ENCODE measurements at places on chromosomes 12 and 14.

DNA sequence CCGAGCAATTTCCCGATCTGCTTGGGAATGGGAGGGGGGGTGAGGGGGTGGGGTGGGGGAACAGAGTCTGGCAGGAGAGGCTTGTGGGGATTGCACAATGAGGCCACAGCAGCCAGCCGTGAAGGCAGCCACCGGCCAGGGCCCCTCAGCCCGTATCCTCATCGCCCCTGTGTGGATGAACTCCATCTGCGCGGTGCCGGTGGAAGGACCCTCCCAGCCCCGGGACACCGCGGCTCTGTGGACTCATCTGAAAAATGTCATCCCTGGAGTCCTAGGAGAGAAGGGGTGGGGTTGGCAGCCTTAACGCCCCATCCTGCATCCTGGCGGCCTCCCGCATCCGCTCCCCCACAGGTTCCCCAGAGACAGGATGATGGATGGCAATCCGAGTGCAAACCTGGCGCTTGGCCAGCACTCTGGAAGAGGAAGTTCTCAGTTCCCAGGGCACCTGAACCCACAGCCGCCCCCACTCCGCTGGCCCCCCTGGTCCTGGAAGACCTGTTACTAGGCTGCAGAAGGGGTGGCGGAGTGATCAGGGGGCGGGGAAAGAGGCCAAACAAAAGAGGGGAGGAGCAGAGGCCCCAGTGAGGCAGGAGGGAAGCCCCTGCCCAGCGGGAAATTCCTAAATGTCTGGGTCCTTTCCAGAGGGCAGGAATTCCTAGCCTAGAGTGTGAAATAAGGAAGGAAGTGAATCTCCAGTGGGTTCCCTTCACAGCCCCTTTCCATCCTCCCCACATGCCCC is 1.2 kb upstream of the TNFAIP2 start:
- DNase-seq = peak; percentile 99

- DNase-seq = no peak
Measured at GRCh38 chr12:3998397-3998796, 125.2 kb upstream of the PARP11 start.

DNA sequence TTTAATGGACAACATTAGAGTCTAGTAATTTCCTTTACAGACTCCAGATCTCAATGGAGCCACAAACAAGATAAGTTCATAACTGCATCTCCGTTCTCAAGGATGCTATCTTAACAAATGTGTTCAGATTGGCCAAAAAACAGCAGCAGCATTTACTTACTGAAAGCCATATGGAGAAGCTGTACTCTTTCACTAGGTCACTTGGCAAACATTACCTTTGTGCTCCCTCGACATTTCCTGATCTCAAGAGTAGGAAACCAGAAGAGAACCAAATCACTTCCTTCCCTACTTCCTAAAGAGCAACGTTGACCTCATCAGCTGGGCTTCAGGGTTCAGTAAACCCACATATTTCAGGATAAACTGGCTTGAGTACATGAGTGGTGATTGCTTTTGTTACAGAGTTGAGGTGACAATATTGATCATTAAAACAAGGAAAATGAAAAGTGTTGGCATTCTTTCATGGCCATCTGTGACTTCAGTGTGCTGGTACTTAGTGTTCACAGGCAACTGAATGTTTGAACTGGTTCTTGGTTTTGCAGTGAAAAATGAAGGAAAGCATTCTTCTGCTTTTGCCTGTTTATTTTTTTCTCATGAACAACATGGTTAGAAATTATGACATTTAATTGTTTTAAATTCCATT is 449.6 kb downstream of the TMEM117 start:
- no peak for DNase-seq

- DNase-seq = no peak
Measured at GRCh38 chr14:69398818-69399210, 322 bp downstream of the SLC39A9 start.

DNA sequence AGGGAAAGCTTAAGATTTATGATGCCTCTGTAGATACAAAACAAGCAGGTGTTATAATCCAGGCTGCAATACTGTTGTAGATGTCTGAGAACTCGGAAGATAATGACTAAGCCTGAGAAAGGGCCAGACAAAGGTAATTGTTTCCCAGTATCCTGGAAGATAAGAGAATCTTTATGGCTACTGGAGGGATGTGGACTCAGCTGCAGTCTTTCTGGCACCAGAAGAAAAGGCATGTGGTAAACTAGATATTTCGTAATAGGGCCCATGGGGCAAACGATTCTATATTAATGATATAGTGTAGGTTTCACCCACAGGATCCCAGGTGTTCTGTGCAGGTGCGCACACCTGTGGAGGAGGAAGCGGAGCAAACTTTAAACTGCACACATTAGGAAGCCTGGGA is 9.2 kb upstream of the APOLD1 start:
- no peak for DNase-seq

DNA sequence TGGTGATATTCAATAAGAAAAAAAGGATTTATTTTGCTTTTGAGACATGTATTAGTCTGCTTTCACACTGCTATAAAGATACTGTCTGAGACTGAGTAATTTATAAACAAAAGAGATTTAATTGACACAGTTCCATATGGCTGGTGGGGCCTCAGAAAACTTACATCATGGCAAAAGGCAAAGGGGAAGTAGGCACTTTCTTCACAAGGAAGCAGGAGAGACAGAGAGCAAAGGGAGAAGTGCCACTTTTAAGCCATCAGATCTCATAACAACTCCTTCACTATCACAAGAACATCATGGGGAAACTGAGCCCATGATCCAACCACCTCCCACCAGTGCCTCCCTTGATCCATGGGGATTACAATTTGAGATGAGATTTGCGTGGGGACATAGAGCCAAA is 43.9 kb downstream of the BHLHE41 start:
- DNase-seq = peak; percentile 33

DNA sequence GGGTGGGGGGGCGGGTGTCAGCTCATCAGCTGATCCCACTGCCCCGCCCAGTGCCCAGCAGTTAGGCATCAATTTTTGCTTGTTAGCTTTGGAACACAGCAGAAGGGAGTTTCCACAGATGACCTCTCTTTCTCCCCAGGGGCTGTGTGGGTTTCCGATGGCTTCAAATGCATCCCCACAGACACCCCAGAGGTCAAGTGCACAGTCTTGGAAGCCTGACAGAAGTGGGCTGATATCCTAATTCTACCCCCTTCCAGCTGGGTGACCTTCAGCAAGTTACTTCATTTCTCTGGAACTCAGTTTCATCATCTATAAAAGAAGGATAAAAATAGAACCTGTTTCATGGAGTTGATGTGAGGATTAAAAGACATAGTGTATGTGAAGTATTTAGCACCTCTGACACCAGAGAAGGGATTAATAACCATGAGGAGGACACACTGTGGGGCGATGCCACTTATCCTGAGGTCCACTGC is 22.0 kb downstream of the TTC9 start:
- no peak for DNase-seq

DNA sequence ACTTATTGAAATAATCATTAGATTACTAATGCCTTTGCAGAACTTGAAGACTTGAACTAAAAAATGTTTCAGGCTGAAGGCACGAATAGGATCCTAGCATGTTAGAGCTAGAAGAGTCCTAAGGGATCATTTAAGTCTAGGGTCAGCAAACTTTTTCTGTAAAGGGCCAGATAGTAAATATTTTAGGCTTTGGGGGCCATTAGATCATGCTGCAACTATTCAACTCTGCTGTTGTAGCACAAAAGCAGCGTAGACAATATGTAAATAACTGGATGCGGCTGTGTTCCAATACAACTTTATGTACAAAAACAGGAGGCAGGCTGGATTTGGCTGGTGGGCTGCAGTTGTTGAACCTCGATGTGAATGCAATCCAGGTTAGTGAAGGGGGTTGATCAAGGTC is 221.7 kb downstream of the ATP23 start:
- DNase-seq = no peak

GRCh38 chr12:67662910-67663538 is 14.5 kb downstream of the DYRK2 start:
- DNase-seq = no peak

DNA sequence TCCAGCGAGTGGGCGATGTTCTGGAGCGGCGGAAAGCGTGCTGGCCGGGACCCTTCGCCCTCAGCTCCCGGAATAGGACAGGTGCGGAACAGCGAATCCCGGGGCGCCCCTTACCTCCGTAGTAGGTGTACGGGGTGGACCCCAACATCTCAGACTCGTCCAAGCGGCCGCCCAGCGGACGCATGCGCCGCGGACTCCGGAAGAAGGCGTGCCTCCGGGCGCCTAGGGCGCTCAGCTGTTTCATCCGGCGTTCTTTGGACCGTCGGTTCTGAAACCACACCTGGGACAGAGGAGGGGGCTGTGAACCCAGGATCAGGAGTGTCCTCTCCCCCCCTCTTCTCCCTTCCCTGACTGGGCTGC is 4.5 kb downstream of the LHX5 start:
- no peak for DNase-seq

DNA sequence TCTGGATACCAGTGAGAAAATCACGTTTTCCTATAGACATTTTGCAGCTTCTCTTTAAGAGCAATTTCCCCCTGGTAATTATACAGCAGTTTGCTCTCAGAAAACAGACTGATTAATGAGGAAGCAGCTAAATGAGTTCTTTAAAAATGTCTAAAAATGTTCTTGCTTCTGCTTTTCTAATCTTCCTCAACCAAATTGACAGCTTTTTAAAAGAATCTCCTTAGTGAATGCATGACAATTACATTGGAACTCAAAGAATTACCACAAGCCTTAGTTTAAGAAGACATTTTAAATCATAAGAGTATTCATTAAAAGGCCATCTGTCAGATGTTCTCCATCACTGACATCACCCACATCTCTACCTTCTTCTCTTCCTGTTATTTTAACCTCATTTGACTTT is 135.8 kb upstream of the PLXNC1 start:
- DNase-seq = no peak

DNA sequence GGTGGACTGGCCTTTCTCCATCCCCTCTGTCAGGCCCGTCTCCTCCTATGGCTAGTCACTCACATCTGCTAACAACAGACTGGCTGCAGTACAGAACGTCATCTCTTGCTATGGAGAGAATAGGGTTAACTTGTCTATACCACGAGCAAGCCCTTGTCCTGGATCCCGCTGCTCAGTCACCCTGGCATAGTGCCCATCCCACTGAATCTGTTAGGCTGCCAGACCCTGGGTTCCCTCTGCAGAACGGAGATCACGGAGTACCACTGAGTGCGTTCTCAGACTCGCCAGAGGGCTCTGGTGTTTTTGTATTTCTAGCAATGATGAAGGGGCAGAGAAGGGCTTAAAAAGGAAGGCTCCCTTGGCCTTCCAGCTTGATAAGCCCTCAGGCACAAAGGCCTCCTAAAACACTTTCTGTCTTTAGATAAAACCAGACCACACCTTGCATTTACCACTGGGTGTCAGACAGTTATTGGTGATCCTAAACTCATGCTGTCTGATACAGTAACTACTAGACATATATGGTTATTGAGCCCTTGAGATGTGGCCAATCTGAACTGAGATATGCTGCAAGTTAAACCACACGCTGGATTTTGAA is 6.3 kb upstream of the NRIP2 start:
- no peak for DNase-seq

DNA sequence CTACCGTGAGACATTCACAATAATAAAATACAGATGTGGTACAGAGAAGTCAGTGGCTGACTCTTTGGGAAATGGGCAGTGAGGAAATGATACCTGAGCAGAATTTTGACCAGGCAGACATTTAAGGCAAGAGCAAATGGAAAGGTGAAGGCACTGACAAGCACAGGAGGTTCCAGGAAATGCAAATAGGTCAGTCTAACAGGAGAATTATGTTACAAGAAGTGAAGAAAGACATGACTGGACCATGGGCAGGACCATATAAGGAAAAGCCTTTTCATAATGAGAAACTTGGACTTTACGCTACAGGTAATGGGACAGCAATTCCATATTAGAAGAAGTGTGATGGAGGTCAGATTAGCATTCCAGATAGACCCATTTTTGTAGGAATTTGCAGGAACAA is 338.9 kb downstream of the PDZRN4 start:
- DNase-seq = no peak

GRCh38 chr12:81078469-81079196 is 754 bp downstream of the ACSS3 start:
- DNase-seq = no peak

- no peak for DNase-seq
Measured at GRCh38 chr14:62118871-62119270, 356.7 kb downstream of the SNAPC1 start.

- DNase-seq = no peak
Measured at GRCh38 chr12:103928682-103929045, 1.5 kb upstream of the HSP90B1 start.

DNA sequence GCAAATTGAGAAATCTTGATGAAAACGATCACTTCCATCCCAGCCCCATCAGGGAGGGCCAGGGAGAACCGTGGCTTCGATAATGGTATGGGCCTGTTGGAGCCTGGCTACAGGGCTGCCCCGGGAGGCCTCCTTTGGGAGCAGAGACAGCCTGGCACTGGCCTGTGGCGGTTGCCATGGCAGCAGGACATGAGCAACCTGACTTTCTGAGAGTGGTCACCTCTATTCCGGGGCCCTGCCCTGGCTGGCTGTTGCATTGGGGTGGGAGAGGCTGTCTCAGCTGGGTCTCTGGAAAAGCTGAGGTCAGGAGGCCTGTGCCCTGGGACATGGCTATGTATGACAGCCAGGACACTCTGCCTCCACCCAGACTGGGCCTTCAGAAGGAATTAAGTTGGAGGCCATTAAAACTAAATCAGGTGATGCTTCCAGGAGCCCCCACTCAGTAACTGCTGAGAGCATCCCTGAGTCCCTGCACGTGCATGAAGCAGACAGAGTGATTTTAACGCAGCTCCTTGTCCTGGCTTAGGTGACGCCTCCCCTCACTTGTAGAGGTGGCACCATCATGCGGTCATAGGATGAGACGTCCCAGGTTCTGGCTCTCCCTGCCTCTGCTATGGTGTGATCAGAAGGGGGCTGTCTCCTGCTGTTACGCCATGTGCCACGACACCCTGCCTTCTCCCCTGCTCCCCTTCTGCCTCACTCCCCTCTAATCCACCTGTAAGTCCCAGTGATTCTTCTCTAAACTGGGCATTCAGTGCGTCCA is 126.3 kb downstream of the SLC25A47 start:
- no peak for DNase-seq

DNA sequence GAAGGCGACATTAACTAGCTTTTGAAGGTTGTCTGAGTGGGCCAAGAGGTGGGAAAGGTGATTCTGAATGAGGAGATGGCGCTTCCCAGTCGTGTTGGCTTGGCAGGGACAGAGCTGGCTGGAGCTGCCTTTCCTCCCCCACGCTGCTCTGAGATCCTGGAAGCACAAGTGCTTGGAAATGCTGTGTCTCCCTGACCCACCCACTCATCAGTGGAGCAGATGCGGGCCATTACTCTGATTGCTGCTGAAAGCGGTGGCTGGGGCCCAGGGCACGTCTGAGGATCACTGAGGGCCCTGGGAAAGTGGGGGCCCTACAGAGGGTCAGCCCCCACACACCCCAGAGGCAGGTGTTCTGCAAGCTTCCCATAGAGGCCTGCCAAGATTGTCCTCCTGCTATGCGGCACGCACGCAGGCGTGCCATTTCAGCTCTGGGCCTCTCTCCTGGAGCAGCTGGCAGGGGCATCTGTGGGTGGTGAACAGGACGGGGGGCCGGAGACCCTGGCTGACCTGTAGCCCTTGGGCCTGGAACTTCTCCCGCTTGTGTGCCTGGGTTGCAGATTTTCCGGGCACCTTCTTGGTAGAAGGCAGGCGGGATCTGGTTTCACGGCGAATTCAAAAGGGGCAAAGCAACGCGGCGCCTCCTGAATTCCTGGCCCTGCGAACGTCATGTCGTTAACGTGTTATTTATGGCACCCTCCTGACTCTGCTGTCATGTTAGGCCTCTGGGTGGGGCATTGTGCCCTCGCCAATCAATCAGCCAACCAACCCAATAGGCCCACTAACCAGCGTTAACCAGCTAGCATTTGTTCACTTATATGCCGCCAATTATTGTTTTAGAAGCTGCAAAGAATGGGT is 133.8 kb upstream of the TBX3 start:
- no peak for DNase-seq

GRCh38 chr12:132776816-132777568 is 15.4 kb upstream of the ANKLE2 start:
- no peak for DNase-seq

Measured in HL-60 (cell line).